Hematopoietic multipotent progenitor cell treated with erythropoietin and hydrocortisone succinate and interleukin-3 and kit ligand, for 6 days (in vitro differentiated cells): ENCODE measurements at places on chromosomes 13 and 19.
A peak's percentile ranks its signal among the peaks of the same experiment; 100 is the strongest.

- no peak for DNase-seq
These were observed 89.9 kb downstream of the STK24 start for GRCh38 chr13:98487016-98487415.

- no peak for DNase-seq
These were observed 64.6 kb downstream of the SLC7A1 start for GRCh38 chr13:29530901-29531300.

DNA sequence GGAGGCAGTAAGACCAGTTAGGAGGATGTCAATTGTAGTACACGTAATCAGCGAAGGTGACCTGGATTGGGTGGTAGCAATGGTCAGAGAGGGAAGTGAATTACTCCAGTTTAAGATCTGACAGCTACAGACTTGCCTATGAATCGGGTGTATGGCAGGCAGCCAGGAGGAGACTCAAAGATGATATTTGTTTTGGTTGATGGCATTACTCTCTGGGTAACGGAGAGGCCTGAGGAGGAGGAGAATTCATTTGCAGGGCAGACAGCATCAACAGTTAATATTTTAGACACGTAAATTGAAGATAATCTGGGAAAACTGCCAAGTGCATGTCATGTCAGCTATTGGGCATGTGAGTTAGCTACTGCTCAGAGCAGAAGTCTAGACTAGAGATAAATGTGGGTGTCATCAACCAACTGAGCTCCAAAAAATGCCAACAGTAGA lies 109.2 kb downstream of the SGCG start:
- DNase-seq: peak; percentile 9

GRCh38 chr13:46114613-46115012 lies 9.8 kb upstream of the CPB2 start:
- peak; percentile 25 for DNase-seq

GRCh38 chr13:74114202-74114601 lies 20.0 kb downstream of the KLF12 start:
- DNase-seq: no peak
